ENCODE measurements at places on chromosomes 12 and 14. TPM values are rescaled to one million over a fixed set of nuclear protein-coding genes. Genes with fewer than 3 reads are reported as not detected.

The CCDC177 gene
- total RNA-seq = not detected

GRCh38 chr12:31031951-31032335 lies 41.7 kb upstream of the DDX11 start:
- no peak for DNase-seq

The BAG5 gene
- total RNA-seq = 38.4 TPM

The LRRK2 gene
- 3.8 TPM for total RNA-seq

GRCh38 chr12:104226672-104227071 lies 11.1 kb downstream of the TXNRD1 start:
- DNase-seq = peak; percentile 51

The SERPINA1 gene
- total RNA-seq = not detected

The MYO1H gene
- total RNA-seq = not detected

- DNase-seq = no peak
Measured at GRCh38 chr14:92134456-92134855, 12.7 kb downstream of the CPSF2 start.

The TEAD4 gene
- 26.2 TPM for total RNA-seq

The CIDEB gene
- total RNA-seq = 1.1 TPM

The ACACB gene
- 0.59 TPM for total RNA-seq

DNA sequence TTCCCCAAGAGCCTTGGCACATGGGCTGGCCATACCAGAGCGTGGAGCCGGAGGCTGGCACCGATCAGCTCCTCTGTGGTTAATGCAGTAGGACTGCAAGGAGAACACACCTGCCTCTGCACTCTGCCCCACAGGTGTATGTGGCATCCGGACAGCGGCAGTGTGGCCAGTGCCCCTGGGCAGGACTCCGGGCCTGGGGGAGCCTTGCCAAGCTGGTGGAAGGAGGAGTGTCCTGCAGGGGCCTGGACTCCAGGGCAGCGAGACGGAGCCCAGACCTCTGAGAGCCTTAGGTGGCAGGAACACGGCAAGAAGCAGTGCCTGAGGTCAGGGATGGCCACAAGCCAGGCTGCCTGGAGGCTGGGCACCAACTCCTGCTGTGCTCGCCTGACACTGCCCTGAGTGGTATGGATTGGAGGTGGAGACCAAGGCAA lies 5.3 kb upstream of the BEGAIN start:
- DNase-seq = no peak

DNA sequence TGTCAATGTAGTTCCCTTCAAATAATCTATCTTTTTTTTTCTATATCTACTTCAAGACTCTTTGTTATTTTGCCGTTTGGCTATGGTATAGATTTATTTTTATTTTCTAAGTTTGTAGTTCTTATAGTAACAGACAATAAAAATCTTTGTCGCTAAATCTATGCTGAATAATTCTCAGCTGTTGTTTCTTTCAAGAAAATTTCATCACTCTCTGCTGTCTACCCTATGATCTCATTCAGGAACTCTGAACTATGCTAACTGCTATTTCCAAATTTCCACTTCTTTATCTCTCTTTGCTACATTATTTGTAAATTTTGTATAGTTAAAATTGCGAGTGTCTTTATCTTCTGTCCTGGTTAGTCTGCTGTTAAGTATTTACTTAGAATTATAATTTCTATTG lies 353.6 kb downstream of the LRFN5 start:
- no peak for DNase-seq

The OTOGL gene
- total RNA-seq = 0.63 TPM
